ENCODE measurements at places on chromosomes 6 and 20. TPM values are rescaled to one million over a fixed set of nuclear protein-coding genes. Genes with fewer than 3 reads are reported as not detected.

OPN5 gene
- total RNA-seq: not detected

EMILIN3 gene
- total RNA-seq: 0.06 TPM

RFX6 gene
- 0.51 TPM for total RNA-seq

C2 gene
- total RNA-seq: 1.1 TPM

PLCG1 gene
- 21.2 TPM for total RNA-seq

PGBD1 gene
- total RNA-seq: 0.87 TPM

FAM209B gene
- 0.28 TPM for total RNA-seq

DDX43 gene
- 0.28 TPM for total RNA-seq

TP53TG5 gene
- not detected for total RNA-seq

INSM1 gene
- 1.6 TPM for total RNA-seq

PLA2G7 gene
- 0.14 TPM for total RNA-seq
